ENCODE measurements at places on chromosomes 6 and 20.
A peak's percentile ranks its signal among the peaks of the same experiment; 100 is the strongest.

DNA sequence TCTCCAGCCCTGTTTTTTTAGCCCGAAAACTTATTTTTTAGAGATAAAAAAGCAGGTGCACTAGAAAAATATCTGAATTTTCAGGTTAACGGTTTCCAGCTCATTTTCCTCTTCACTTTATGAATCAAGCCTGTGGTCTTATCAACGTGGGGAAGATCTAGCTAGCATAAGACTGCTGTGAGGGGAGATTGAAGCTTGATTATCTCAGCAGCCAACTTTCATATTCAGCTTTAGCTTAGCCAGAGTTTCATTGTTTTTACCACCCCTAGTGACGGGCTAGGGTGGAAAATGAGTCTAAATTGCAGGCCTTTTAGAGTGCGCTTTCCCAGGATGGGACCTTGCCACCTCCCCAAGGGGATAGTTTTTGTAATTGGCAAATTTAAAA is 11.9 kb upstream of the RBM38 start:
- no peak for DNase-seq

GRCh38 chr6:142853244-142854180 is 91.5 kb downstream of the HIVEP2 start:
- DNase-seq: no peak

DNA sequence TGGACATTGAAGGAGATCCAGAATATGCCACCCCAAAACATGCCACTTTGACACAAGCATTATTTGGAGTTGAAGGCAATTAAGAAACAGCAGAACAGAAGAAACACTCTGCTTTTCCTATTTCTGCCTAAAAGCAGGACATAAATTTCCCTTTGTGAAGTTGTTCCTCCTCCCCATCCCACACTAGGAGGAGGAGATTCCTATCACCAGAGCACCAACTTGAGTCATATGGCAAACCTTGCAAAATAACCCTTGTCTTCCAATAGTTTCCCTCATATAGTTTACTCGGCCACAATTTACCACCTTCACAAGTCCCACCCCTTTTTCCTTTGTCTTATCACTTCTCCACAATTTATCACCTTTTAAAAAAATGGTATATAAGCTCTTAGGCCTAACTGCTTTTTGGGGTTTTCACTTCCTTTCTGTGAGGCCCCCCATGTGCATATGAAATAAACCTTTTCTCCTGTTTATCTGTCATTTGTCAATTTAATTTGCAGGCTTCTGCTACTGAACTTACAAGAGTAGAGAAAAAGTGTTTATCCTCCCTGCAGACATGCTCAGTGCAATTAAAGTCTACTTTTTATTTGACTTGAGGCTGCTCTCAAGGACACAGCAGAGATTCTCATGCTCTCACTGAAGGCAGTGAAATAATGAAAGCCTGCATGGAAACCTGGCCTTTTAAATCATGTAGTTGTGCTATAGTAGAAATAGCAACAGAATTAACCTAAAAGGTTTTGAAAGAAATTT is 2.8 kb upstream of the RAB23 start:
- DNase-seq: no peak

- no peak for DNase-seq
Observed at GRCh38 chr6:54991761-54992330, 145.3 kb downstream of the FAM83B start.

GRCh38 chr20:13041574-13042457 is 33.0 kb downstream of the SPTLC3 start:
- no peak for DNase-seq

DNA sequence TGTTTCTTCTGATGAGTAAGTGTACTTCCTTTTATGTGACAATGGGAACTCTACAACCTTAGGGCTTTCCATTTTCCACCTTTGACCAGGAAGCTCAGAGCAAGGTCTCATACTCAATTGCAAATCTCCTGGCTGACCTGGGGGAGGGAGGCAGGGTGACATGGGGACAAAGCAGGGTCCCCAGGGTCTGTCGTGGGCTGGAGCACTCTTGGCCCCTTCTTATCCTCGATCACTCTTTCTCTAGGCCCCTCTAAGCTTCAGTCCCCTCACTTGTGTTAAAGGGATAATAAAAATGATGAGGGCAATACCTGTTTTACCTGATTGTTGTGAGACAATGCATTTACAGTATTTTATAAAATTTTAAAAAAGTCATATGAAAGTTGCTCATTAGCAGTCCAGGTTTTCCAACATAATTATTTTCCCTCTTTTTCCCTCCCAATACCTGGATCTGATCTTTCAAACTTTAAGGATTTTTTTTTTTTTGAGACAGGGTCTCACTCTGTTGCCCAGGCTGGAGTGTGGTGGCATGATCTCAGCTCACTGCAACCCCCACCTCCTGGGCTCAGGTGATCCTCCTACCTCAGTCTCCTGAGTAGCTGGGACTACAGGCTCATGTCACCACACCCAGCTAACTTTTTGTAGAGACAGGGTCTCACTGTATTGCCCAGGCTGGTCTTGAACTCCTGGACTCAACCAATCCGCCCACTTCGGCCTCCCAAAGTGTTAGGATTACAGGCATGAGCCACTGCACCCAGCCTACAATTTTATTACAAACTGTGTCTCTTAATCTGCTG is 8.4 kb upstream of the FAM83C start:
- DNase-seq: no peak

DNA sequence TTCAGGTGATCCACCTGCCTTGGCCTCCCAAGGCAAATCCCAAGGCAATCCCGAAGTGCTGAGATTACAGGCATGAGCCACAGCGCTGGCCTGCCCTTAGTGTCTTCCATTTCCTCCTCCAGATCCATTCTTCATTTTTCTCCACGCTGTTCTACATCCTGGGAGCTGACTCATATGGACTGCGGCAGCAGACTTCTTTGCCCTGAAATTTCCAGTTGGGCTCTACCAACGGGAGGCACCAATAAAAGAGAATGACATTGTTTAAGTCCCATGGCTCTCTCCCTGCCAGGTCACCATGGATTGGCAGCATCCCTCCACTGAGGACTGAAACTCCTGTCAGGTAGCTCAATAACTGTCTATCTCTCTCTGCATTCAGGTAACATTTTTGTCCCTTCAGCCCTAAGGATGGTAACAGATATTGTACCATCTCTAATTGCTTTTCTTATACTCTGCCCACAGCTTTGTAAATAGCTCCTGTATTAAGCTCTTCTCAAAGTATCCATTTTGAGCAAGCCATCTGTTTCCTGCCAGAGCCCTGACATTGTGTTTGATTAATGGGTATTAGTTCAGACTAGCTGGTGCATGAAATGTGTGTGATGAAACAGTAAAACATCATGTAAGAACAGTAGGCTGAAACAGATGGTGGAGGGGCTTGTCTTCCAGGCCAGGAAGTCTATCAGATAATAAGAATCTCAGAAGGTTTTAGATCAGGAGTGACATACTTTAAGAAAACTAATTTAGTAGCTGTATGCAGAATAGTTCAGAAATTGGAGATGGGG is 3.6 kb downstream of the TBCC start:
- no peak for DNase-seq

- no peak for DNase-seq
Observed at GRCh38 chr20:63082939-63083735, 76.4 kb upstream of the BHLHE23 start.

DNA sequence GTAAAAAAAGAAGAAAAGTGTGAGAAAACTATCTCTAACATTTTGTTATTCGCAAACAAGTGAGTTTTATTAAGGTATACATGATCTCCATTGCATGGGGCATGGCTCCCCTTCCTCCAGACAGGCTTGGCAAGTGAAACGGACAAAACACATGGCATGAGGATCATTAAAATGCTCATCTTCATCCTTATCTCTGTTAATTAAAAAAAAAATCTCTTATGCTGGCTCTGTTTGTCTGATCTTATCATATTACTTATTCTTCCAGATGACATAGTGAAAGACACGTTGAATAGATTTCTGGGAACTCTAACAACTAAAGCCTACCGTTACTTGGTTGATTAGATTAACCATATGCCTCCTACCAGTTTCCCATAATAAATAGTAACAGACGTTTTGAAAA is 89.4 kb downstream of the CLVS2 start:
- no peak for DNase-seq

DNA sequence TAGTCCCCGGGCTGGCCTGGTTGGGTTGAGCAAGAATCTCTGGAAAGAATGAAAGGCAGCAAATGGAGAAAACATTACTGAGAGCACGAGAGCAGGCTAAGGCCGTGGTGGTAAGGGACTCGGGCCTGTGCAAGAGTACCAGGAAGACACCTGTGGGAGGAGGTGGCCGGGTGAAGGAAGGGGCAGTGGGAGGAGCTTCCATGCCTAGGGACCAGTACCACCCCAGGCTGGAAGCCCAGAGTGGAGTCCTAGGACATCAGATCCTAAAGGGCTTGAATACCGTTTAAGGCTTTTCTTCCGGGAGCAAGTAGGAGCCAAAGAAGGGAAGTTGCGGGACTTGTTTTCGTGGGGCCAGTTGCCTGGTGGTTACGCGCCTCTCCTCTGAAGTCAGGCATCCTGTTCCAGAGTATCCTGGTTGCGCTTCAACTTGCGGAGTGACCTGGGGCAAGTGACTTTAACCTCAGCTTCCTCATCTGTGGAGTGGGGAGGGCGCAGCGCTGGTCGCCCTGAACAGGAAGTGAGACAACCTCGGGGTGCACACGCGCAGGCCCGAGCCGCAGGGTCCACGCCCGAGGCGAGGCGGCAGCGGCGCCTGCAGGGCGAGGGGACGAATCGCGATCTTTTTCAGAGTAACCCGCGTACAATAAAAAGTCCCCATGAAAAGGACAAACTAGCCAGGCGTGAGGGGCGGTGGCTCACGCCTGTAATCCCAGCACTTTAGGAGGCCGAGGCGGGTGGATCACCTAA is 1.1 kb upstream of the TPD52L2 start:
- DNase-seq: peak; percentile 93

- DNase-seq: no peak
Observed at GRCh38 chr6:99295276-99295675, 54.2 kb downstream of the FAXC start.

DNA sequence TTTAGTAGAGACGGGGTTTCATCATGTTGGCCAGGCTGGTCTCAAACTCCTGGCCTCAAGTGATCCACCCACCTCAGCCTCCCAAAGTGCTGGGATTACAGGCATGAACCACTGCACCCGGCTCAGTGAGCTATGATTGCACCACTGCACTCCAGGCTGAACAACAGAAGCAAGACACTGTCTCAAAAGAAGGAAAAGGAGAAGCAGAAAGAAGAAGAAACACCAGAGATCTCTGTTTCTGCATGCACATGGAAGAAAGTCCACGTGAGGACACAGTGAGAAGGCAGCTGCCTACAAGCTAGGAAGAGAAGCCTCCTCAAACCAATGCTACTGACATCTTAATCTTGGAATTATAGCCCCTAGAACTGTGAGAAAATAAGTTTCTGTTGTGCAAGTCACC is 16.0 kb downstream of the ECT2L start:
- no peak for DNase-seq

DNA sequence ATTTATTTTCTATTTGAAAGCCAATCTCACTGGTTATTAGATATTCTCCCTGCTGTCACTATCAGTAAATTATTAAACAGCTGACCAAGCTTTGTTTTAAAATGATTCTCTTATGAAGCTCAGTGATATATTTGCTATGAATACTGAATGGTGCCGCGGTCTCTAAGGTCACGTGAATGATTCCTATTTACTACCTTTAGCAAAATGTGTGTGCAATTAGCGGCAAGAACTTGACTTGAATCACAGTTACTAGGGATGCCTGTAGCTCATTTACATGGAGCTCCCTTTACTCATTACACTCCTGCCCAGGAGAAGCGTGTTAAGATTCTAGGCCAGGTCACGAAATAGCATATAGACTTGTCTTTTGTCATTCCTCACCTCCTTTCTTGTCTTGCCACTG is 12.4 kb upstream of the PTPRT start:
- DNase-seq: no peak

GRCh38 chr6:12289933-12290820 is at the start of gene EDN1:
Gene EDN1, plus strand, starts transcription at chr6:12290361. Its CDS starts 269 bp downstream, at chr6:12290630.
- DNase-seq: peak; percentile 54

DNA sequence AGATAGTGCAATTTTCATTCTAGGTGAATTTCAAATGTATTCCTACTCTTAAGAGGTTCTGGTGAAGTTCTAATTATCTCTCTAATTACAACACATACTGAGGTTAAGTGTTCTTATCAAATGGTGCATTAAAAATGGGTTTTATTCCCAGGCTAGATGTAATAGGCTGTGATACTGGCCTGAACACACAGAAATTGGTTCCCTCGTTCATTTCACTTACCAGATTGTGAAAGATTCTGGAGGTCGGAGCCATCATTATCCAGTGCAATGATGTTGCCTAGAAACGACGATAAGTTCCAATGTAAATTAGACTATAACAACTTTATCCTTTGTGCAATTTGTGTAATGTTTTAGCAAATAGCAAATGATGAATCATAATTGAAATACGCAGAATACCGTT is 172.6 kb upstream of the SOX4 start:
- no peak for DNase-seq

GRCh38 chr20:9019833-9020232 is 49.1 kb upstream of the PLCB4 start:
- DNase-seq: no peak

DNA sequence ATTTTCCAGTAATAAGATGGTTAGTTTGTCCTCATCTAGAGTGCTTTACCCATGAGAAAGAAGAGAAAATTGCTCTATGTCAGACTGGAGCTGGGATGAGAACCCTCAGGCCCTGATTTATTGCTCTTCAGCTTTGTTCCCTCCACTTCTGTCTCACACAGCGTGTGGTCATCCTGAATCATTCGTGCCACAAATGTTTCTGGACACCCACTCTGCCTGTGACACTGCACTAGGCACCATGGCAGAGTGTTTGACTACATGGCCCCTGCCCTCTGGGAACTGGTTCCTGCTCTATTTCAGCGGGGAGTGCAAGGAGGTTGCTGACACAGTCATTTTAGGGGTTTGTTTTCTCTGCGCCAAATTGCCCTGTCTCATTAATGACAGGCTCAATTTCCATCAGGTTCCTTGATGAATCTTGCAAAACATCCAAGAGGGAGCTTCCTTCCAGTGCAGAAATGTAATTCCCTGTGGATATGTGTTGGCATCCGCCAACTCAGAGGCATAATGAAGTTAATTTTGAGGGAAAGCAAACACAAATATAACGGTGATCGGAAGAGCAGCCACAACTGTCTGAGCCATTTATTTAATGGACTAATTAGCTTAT is 207.5 kb downstream of the CLIC5 start:
- no peak for DNase-seq

DNA sequence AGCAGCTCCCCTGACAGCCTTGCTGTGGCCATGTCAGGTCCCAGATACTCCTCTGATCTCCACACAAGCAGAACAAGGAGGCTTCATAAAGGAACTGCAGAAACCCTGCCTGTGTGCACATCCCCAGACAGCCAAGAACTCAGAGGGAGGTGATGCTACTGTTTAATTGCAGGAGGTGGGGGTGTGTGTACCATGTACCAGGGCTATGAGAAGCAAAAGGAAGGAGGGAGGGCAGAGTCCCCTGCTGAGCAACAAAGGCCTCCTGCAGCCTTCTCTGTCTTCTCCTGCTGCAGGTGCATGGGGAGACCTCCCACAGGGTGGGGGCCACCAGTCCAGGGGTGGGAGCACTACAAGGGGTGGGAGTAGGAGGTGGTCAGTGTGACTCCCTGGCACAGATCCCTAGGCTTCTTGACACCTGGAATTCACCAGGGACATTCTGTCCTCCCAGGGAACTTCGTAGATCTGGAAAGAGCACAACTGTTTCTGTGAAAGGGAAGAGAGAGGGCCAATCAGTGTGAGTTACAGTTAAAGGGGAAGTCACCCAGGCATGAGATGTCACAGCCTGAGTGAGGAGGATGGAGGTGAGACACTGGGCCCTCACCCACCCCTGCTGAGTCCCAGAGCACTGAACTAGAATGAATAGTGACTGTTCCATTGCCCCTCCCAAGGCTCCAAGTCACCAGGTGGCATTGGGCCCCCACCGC is 2.8 kb downstream of the CST2 start:
- DNase-seq: no peak
